ENCODE measurements at places on chromosomes 7 and 10.
A peak's percentile ranks its signal among the peaks of the same experiment; 100 is the strongest.

DNA sequence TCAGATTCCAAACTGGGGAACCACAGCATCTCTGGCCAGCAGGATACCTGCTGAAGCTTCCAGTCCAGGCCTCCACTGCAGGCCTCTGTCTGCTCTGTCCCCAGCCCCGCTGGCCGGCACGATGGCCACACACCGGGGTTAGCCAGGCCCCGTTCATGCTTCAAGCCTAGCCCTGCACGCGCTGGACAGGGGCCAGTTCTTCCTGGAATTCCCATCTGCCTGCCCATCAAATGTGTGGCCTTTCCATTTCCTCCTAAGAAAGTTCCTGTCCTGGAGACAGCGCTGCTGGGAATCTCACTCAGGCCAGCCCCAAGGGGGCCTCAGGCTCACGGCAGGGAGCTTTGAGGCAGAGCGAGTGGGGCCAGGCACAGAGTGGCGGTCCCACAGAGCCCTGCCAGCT is 18.0 kb downstream of the SH2B2 start:
- no peak for DNase-seq

DNA sequence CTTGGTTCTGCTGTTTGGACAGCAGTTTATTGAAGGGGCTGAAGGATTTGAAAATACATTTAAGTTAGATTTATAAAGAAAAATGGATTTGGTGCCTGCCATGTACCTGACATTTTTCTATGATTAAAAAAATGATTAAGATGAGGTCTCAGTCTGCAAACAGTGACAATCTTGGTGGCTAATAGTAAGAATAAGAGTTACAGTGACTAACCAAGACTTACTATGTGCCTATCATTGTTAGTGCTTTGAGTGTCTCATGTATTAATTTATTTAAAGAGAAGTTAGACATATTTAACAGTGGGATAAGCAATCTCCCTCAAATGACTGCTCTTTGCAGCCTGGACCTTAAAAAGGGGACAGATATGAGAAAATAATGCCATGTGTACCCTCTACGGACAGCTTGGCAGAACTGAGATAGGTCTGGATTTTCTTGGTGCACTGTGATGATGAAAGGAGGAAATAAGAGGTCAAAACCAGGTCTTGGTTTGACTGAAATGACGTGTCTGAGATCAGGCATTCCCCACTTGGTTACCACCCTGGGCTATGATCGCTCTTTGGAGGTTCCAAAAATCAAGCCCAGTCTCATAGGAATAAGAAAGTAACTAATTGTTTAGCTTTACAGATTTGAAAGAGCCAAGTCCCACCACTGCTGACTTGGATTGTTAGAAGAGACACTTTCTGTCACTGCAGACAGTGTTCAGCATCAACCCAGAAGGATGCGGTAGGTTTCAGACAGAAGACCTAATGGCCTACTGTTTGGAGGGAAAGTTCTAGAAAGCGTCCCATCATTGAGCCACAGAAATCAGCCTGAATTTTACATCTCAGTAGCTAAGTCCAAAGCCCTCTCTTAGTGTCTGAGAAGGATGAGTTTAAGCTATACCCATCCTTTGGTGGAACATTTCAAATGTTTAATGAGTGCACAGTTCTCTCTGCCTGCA is 2.1 kb downstream of the CASP7 start:
- no peak for DNase-seq

- peak; percentile 46 for DNase-seq
These were observed 20.8 kb downstream of the SCRN1 start for GRCh38 chr7:29968683-29969395.

GRCh38 chr10:63666836-63667383 is 145.7 kb downstream of the REEP3 start:
- no peak for DNase-seq

DNA sequence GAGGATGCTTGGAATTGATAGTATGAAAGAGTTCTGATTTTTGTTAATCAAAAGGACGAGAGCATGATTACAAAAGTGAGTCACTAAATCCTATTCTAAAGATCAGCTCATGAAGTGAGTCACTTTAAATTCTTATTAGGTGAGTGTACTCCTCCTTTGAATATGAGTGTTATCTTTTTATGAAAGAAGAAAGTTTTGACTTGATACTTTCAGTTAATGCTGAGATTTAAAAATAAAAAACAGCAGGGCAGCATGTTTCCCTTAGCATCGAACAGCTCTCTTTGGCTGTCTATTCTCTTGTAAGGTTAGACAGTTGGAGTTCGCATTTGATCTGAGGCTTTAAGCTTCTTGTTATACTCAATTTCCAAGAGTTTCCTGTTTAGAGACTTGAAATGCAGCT is 222.0 kb downstream of the TWIST1 start:
- no peak for DNase-seq

DNA sequence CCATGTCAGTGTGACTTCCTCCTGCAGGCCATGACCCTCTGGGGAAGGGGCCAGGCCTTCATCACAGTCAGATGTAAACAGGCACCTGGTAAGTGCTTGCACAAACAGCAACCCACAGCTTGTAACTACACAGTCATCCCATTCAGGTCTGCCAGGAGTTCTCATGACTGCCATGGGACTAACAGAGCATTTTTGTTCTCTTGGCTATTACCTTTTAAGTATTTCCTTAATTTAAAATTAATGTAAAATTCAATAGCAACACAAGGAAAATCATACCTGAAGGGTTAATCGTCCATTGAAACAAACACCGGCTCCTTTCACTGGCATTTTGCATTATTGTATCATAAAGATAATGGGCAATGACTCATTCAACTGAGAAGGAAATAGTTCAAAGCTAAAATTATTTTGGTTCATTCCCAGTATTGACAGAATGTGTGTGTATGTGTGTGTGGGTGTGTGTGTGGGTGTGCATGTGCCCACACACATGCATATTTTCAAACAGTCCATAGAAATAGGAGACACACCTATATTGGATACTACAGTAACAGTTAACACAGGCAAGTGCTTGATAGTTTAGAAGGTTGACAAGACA is 307.9 kb downstream of the WDR11 start:
- DNase-seq: peak; percentile 47

DNA sequence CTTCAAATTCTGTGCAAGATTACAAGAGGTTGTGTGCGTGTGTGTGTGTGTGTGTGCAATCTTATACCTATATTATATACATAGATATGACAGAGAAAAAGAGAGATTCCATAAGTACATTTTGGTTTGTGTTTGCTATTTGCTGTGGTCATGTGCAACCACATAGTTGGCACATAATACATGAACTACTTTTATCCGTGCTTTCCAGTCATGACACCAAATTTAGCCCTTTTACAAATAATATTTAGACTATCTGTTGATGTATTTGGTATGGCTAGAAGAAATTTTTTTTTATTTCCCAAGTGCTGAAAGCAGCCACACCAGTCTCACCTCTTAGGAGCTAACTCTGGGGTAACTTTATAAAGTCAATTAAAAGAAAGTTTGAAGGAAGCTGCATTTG is 63.5 kb upstream of the EGFR start:
- no peak for DNase-seq

- no peak for DNase-seq
These were observed 408.9 kb downstream of the GLRX3 start for GRCh38 chr10:130545122-130545521.

DNA sequence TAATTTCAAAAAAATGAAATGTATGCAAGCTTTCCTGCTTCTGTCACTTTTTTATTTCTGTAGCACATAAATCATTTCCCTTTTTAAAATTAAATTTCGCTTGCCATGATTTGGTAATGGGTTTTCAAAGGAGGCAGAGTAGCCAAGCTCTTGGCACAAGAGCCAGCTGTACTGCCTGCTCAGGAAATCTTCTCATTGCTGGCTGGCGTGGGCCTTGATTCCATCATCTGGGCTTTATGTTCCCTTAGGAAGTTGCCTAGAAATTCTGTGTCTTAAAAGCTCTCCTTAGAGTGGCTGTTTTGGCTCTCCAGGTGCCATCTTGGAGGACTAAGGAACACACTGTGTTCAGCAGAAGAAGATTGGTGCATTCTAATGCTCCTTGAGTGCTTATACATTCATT is 107.4 kb downstream of the ARID5B start:
- DNase-seq: no peak

- no peak for DNase-seq
These were observed 336.8 kb downstream of the PLXNA4 start for GRCh38 chr7:132239422-132239994.

GRCh38 chr7:80647436-80647835 is 9.0 kb downstream of the CD36 start:
- DNase-seq: no peak

DNA sequence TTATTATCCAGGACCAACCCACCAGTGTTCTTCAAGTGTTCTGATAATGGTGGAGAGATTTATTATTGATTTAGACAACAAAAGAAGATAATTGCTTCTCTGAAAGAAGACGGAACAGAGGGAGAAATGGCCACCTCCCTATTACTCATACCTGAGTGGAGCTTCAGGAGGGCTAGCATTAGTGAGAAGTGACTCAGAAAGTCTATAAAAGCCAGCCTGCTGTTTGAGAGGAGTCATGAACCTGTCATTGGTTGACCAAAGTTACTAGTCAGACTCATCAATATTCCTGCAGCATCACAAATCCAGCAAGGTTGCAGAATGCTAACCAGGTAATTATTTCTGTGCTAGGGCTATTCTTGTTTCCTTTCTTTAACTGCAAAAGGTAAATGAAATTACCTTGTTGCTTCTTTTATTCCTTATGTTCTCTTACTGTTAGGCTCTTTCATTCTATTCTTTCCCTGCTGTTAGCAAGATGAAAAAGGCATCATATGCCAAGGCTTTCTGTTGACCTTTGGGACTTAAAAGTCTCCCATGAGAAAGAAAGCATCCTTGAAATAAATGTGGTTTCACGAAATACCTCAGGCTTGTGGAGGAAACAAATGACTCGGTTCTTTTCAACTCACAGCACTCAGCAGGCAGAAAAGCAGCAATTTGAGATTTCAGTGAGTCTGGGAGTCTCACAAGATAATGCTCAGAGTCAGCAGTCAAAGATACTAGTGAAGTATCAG is 256.4 kb upstream of the PHYHIPL start:
- DNase-seq: no peak

- no peak for DNase-seq
These were observed 515.3 kb downstream of the AUTS2 start for GRCh38 chr7:70113536-70113935.

GRCh38 chr10:34711500-34711899 is 103.6 kb downstream of the PARD3 start:
- no peak for DNase-seq

DNA sequence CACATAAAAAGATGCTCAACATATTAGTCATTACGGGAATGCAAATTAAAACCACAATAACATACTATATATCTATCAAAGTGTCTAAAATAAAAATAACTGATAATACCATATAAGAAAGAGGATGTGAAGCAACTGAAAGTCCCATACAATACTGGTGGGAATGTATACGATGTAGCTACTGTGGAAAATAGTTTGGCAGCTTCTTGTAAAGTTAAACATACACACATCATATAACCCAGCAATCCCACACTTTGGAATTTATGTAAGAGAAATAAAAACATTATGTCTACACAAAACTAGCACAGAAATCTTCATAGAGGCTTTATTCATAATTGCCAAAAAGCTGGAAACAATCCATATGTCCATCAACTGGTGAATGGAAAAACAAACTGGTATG is 10.5 kb upstream of the COMMD3 start:
- no peak for DNase-seq

DNA sequence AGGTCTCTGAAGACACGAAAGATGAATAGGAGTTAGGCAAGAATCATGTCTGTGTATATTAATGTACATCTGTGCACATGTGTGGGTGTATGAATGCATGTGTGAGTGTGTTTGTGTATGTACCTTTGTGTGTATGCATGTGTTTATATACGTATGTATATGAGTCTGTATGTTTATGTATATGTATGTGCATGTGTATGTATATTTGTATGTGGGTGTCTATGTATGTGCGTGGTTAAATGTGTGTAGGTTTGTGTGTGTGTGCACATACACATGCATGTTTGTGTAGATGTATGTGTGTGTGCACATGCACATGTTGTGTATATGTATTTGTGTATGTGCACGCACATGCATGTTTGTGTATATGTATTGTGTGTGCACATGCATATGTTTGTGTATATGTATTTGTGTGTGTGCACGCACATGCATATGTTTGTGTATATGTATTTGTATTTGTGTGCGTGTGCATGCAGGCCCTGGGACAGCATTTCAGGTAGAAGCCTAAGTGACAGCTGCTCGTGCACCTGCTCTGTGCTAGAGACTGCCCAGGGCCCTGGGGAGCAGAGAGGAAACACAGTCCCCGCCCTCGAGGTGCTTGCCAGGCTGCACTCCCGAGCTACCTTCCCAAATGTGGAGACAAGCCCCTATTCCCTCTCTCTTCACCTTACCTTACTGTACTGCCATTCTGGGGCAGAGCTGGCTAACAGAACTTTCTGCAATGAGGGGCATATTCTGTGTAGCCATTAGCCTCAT is 12.1 kb downstream of the PNLIPRP1 start:
- DNase-seq: no peak

GRCh38 chr10:11364241-11364640 is 247.2 kb downstream of the USP6NL start:
- DNase-seq: no peak

DNA sequence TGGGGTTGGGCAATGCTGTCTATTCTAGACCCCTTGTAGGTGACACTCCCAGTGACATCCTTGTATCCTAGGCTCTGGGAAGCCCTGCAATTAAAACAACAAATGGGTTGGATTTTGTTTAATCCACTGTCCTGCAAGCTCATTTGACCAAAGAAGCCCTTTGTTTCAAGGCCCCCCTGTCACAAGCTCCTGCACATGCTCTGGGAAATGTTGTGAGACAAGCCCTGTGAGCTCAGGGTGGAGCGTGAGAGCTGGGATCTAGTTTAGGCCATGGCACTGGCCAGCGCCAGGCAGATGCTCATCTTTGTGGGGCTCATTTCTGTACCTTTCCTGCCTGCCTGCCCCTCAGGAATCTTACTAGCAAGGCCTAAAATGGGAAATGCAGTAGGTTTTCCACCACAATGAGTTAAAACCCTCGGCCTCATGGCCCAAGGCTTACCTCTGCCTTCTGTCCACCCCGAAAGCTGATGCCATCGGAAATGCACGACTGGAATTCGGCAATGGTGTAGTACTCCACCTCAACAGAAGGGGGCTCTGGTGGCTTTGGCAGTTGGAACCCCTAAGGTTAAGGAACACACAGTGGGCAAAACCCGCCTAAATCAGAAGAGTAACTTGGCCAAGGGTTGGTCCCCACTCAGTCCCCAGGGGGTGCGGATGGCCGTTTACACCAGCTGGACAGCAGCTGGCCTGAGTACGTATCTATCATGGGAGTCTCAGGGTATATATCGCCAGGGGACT is 112.0 kb downstream of the NEURL1 start:
- DNase-seq: peak; percentile 52
